ENCODE measurements at places on chromosomes 12 and 14. TPM values are rescaled to one million over a fixed set of nuclear protein-coding genes. Genes with fewer than 3 reads are reported as not detected.

Gene CARMIL3
- 0.15 TPM for polyA plus RNA-seq

Gene AKAP5
- 0.08 TPM for polyA plus RNA-seq

Gene COA8
- 47.5 TPM for polyA plus RNA-seq

Gene NPFF
- not detected for polyA plus RNA-seq

Gene NTF3
- polyA plus RNA-seq = 1.1 TPM

Gene SLC38A4
- polyA plus RNA-seq = 0.04 TPM

Gene OSBPL8
- polyA plus RNA-seq = 20.7 TPM

Gene DNAI7
- 0.23 TPM for polyA plus RNA-seq

Gene CCDC177
- polyA plus RNA-seq = 0.06 TPM

Gene LMO3
- polyA plus RNA-seq = 0.14 TPM

Gene ANKRD33
- polyA plus RNA-seq = not detected

GRCh38 chr12:126464153-126464552, 1398.9 kb downstream of the AACS start:
- DNase-seq = no peak
- H3K36me3 ChIP-seq = no peaks in the 10 kb centered on the region
- H3K4me3 ChIP-seq = no peak overlapping the region
- no peaks in the 10 kb centered on the region for H3K27me3 ChIP-seq
- H3K4me1 ChIP-seq = no peaks in the 10 kb centered on the region

DNA sequence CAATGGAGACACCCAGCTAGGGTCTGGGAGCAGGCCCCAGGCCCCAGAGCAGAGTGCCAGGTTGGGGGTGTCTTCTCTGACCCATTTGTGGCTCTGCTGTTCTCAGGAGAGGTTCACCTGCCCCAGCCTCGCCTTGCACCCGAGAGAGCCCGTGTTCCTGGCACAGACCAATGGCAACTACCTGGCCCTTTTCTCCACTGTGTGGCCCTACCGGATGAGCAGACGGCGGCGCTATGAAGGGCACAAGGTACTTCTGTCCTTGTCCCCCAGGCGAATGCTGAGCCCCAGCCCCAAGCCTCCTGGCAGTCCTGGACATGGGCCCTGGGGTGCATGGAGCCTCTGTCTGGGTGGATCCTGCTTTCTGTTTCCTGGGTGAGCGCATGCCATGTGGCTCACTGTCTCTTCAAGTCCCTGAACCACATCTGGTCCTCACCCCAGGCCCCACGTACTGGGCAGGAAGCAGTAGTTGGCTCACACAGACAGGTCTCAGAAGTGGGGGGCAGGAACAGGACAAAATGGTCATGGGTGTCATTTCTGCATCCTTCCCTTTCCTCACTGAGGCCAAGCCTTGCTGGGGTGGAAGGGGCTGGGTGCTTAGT, 58.2 kb downstream of the BEGAIN start:
- no peaks in the 10 kb centered on the region for H3K4me1 ChIP-seq
- H3K4me3 ChIP-seq = no peak overlapping the region
- peaks cover 5% of the 10 kb centered on the region for H3K36me3 ChIP-seq
- H3K27me3 ChIP-seq = no peaks in the 10 kb centered on the region
- no peak for DNase-seq
- H3K27ac ChIP-seq = no peak overlapping the region

DNA sequence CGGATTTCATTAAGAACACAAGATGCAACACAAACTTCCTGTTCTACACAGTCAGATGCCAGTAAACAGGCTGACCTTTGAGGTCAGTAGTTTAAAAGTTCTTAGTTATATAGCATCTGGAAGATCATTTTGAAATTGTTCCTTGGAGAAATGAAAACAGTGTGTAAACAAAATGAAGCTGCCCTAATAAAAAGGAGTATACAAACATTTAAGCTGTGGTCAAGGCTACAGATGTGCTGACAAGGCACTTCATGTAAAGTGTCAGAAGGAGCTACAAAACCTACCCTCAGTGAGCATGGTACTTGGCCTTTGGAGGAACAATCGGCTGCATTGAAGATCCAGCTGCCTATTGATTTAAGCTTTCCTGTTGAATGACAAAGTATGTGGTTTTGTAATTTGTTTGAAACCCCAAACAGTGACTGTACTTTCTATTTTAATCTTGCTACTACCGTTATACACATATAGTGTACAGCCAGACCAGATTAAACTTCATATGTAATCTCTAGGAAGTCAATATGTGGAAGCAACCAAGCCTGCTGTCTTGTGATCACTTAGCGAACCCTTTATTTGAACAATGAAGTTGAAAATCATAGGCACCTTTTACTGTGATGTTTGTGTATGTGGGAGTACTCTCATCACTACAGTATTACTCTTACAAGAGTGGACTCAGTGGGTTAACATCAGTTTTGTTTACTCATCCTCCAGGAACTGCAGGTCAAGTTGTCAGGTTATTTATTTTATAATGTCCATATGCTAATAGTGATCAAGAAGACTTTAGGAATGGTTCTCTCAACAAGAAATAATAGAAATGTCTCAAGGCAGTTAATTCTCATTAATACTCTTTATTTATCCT, 13.5 kb downstream of the PTGER2 start:
- H3K4me1 ChIP-seq = no peaks in the 10 kb centered on the region
- H3K36me3 ChIP-seq = no peaks in the 10 kb centered on the region
- no peak overlapping the region for H3K4me3 ChIP-seq
- no peak overlapping the region for H3K27ac ChIP-seq
- no peak for DNase-seq

- H3K27ac ChIP-seq = no peak overlapping the region
- H3K4me1 ChIP-seq = no peaks in the 10 kb centered on the region
- no peaks in the 10 kb centered on the region for H3K27me3 ChIP-seq
Measured at GRCh38 chr14:72961579-72962335, 35.5 kb downstream of the DCAF4 start.

GRCh38 chr12:85733221-85733840, 102.9 kb downstream of the RASSF9 start:
- no peaks in the 10 kb centered on the region for H3K36me3 ChIP-seq
- DNase-seq = no peak
- no peak overlapping the region for H3K27ac ChIP-seq
- H3K27me3 ChIP-seq = no peaks in the 10 kb centered on the region
- no peak overlapping the region for H3K4me3 ChIP-seq

DNA sequence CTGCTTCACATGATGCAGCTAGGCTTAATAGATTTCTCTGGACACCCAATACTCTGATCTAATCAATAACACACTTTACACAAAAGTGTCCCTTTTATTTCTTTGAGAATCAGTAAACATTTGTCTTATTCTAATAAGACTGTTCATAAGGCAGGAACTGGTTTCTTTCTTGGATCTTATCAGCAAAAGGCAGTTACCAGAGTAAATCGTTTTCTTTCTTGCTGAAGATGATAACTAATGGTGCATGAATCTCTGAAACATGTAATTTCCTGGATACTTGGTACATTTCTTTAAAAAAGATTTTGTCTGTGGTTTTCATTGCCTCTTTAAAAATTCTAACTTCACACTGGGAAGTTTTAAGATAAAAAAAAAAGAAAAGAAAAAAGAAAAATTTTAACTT, 39.6 kb downstream of the WIF1 start:
- no peaks in the 10 kb centered on the region for H3K4me1 ChIP-seq
- H3K27ac ChIP-seq = no peak overlapping the region
- no peaks in the 10 kb centered on the region for H3K27me3 ChIP-seq
- H3K36me3 ChIP-seq = no peaks in the 10 kb centered on the region

GRCh38 chr14:71668186-71668912, 263.9 kb upstream of the RGS6 start:
- no peak for DNase-seq
- H3K4me3 ChIP-seq = no peak overlapping the region
- no peaks in the 10 kb centered on the region for H3K36me3 ChIP-seq
- no peaks in the 10 kb centered on the region for H3K27me3 ChIP-seq
- H3K27ac ChIP-seq = no peak overlapping the region

DNA sequence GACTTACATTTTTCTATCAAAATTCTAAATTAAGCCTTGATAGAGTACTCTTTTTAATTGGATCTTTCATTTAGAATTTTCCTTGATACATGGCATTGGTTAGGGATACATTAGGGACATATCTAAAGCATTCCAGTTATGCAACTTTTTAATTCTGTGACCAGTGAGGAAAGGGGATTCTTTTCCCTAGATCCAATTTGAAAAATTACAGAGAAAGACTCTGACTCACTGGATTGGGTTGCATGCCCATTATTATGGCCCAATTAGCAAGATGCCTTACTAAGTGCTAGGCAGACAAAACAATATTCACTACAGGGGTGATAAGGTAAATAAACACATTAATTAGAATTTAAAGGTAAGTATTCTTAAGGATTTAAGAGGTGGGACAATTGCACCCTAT, 5.2 kb upstream of the RAD52 start:
- H3K4me1 ChIP-seq = peaks cover 16% of the 10 kb centered on the region
- no peaks in the 10 kb centered on the region for H3K36me3 ChIP-seq
- H3K4me3 ChIP-seq = no peak overlapping the region
- H3K27me3 ChIP-seq = no peaks in the 10 kb centered on the region
- DNase-seq = no peak

DNA sequence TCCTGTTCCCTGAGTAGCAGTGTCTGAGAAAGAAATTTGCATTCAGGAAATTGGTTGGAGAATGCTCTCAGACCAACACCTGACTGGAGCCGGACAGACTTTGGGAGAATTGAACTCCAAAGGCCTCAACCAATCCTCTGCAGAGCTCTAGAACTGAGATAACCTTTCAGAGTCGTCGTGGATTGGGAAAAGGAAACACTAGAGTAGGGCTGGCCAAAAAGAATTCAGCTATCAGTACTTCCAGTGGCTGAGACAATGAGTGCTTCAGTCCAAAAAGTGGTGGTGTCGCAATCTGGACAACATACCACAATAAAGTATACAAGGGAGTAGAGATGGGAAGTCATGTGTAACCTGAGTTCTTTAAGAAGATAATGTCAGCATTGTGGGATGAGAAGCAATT, 377.1 kb downstream of the SLC16A7 start:
- no peak overlapping the region for H3K27ac ChIP-seq
- no peaks in the 10 kb centered on the region for H3K27me3 ChIP-seq
- no peaks in the 10 kb centered on the region for H3K36me3 ChIP-seq
- no peak for DNase-seq
- H3K4me1 ChIP-seq = no peaks in the 10 kb centered on the region

- DNase-seq = no peak
- peaks cover 7% of the 10 kb centered on the region for H3K4me1 ChIP-seq
- no peak overlapping the region for H3K27ac ChIP-seq
- no peaks in the 10 kb centered on the region for H3K36me3 ChIP-seq
- no peak overlapping the region for H3K4me3 ChIP-seq
Measured at GRCh38 chr14:68464711-68465110, 328.2 kb downstream of the ZFP36L1 start.

DNA sequence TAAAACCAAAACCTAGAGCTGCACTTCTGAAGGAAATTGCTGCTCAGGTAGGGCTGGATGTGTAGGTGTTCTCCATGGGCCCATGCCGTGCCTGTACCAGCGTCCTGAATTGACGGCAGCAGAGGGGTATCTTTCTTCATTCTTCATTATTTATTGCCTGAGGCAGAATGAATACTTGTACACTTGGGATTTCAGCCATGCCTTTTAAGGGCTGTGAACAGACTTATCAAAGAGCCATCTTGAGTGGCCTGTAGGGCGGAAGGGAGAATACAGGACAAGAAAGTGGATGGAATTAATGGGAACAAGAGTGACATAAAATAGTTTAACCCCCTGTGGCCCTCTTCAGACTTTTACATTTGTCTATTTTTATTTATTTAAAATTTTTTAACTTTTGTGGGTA, 61.4 kb downstream of the RASSF3 start:
- no peak for DNase-seq
- H3K36me3 ChIP-seq = no peaks in the 10 kb centered on the region
- H3K27me3 ChIP-seq = no peaks in the 10 kb centered on the region
- peaks cover 99% of the 10 kb centered on the region for H3K4me1 ChIP-seq

DNA sequence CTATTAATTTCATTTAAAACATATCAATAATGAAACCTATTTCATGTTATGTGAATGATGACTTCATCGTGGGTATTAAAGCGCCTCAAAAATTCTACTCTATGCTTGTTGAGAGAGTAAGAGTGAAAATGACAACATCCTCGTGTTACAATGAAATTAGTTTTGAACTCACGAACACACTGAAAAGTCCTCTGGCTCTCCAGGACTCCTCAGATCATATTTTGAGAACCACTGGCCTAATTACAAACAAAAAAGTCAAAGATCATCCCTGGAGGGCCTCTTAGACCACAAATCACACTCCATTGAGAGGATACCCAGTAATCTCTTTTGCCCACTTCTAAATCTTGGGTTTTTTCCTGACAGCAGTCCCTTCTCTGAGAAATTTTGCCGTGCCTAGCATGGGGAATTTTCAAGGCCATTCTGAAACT, 19.1 kb downstream of the DAAM1 start:
- peaks cover 75% of the 10 kb centered on the region for H3K4me1 ChIP-seq
- no peak overlapping the region for H3K4me3 ChIP-seq
- H3K36me3 ChIP-seq = no peaks in the 10 kb centered on the region
- no peak for DNase-seq
- H3K27me3 ChIP-seq = no peaks in the 10 kb centered on the region
- H3K27ac ChIP-seq = no peak overlapping the region

- H3K4me3 ChIP-seq = no peak overlapping the region
- H3K27ac ChIP-seq = no peak overlapping the region
- no peaks in the 10 kb centered on the region for H3K4me1 ChIP-seq
Measured at GRCh38 chr12:41365653-41366171, 177.6 kb downstream of the PDZRN4 start.

DNA sequence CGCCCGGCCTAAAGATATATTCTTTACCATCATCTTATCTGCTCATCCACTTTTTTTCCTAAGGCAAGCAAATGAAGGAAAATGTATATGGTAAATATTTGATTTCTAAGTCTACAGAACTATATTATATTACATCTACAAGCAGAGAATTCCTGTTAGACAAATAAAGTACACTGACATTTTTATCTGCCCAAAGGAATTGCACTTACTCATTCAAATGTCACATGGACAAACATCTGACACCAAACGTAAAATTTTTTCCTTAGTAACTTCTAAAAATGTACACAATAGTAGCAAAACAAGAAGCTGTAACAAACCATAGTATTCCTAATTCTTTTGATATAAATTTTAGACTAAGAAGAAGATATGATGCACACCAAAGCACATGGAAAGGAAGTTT, 51.0 kb downstream of the SPPL3 start:
- H3K27ac ChIP-seq = no peak overlapping the region
- H3K4me3 ChIP-seq = no peak overlapping the region

GRCh38 chr14:100653409-100653808, 66.2 kb upstream of the BEGAIN start:
- no peaks in the 10 kb centered on the region for H3K4me1 ChIP-seq
- no peaks in the 10 kb centered on the region for H3K36me3 ChIP-seq
- H3K27ac ChIP-seq = no peak overlapping the region

GRCh38 chr12:51864833-51865670, 16.5 kb upstream of the FIGNL2 start:
- H3K36me3 ChIP-seq = no peaks in the 10 kb centered on the region
- DNase-seq = no peak
- H3K27me3 ChIP-seq = peaks cover 31% of the 10 kb centered on the region
- peaks cover 34% of the 10 kb centered on the region for H3K4me1 ChIP-seq
- no peak overlapping the region for H3K4me3 ChIP-seq
- no peak overlapping the region for H3K27ac ChIP-seq

- H3K4me3 ChIP-seq = no peak overlapping the region
- no peaks in the 10 kb centered on the region for H3K36me3 ChIP-seq
- no peaks in the 10 kb centered on the region for H3K27me3 ChIP-seq
- H3K27ac ChIP-seq = no peak overlapping the region
- no peaks in the 10 kb centered on the region for H3K4me1 ChIP-seq
Measured at GRCh38 chr12:65868133-65868705, 43.9 kb downstream of the HMGA2 start.

GRCh38 chr12:40208707-40209446, 15.9 kb upstream of the LRRK2 start:
- no peak for DNase-seq
- no peak overlapping the region for H3K27ac ChIP-seq
- H3K27me3 ChIP-seq = no peaks in the 10 kb centered on the region
- H3K4me3 ChIP-seq = no peak overlapping the region

Data from heart left ventricle (tissue), 16 donors.